GM12892 (cell line): ENCODE measurements at places on chromosomes 11 and 22.

- DNase-seq: no peak
Measured at GRCh38 chr11:127640561-127641451, 640.2 kb upstream of the KIRREL3 start.

GRCh38 chr22:39622881-39623367 lies 52.4 kb downstream of the CACNA1I start:
- DNase-seq: peak; percentile 55

DNA sequence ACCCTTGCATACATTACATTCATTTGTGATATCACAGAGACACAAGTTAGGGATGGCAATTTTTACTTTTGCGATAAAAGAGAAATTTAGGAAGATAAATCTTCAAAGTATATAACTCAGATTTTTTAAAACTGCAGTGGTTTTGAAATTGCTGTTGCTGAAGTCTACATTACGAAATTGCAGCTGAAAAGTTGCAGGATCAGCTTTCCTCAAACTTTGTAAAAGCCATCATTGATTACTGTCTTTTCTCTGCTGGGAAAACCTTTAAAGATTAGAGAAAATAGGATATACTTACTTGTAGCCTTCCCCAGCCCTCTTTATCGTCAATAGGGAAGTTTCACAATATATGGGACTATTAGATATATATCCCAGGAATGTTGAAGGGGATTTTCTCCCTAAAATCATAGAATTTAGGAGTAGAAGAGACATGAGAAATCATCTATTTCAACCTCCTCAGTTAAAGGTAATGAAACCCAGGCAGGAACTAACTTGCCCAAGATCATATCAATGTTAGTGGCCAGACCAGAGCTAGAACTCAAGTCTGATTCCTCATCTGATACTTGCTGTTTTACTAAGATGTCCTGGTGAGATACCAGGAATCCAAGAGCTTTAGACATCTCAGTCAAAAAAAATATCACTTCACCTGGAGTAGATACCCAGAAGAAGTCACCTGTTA lies 10.4 kb upstream of the AGBL2 start:
- DNase-seq: no peak

GRCh38 chr11:73426219-73426850 lies 50.1 kb downstream of the RELT start:
- no peak for DNase-seq
